ENCODE measurements at places on chromosomes 5 and 9.

DNA sequence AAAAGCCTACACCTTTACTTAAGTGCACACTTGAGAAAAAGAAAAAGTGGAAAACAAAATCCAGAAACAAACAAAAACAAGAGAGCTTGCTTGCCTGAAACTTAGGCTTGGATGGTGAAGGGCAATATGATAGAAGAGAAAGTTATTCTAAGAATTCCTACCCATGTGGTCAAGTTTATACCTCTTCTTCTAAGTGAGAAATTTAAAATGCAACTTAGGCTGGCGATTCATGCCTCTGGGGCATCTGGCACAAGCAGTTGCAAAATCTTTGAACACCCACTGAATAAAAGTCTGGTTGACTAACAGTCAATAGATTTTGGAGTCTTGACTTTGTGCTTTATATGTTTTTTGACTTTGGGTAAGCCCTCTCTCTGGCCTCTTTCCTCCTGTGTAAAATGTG is 239.6 kb downstream of the KDM4C start:
- no peak for DNase-seq

- no peak for DNase-seq
Measured at GRCh38 chr5:115671939-115672338, 46.1 kb upstream of the TMED7 start.

DNA sequence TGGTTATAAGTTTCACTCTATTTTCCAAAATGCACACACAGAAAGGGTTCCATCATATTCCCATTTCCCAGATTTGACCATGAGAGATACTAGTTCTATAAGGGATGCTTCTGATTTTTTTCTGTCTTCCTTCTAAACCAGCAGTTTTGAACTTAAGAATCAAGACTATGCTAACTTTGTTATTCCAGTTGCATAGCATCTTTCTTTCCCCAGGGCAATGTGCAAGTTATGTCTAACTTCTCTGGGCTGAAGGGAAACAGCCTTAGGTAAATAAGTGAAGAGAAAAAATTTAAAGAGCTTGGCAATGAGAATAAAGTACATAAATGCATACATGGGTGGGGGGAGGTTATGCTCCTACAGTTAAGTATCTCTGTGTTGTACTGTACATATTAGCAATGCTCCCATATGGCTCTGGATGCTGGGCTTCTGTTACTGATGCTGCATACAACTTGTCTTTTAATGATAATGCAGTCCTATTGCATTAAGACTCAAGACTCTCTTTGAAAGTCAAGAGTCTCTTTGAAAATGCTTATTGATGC is 125.8 kb upstream of the SLC12A2 start:
- no peak for DNase-seq

DNA sequence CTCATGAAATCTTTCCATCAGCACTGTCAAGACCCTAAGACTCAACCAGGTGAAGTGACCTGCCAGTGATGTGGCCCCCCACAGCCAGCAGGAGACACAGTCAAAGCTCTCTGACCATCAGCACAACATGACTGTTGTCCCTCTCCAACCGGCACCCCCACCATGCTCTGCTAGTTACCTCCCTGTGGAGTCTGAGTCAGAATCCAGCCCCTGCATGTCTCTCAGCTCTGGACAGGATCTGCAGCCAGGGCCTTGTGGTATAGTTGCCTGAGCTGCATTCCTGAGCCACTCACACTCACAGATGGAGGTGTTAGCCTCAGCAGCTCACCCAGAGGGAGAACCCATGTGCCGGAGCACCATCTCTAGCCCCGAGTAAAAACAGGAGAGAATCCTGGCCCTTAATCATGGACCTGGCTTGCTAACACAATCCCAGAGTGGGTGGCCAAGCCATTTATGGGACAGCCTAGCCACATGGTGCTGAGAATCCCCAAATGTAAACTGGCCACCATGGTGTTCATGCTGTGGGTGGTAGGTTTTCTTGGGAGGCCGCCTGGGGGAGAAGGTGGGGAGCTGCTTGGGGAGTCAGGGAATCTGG is 237.8 kb downstream of the PAPPA start:
- no peak for DNase-seq

DNA sequence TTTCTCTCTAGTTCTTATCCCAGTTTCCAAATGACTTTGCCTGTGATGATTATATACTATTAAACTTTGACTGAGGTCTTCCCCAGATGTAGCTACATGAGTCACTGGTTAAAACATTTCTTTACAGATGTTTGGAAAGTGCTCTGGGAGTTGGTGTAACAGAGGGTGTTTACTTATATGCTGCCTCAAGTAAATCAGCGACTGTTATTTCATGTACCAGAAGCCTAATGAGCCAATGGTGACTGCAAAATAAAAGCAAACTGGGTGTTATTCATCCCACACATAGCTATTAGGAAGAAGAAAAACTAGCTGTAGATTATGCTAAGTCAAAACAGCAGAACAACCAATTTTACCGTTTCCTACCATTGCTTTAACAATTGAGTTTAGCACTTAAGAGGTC is 929.7 kb upstream of the SEMA6A start:
- DNase-seq, result no peak

- DNase-seq, result no peak
Measured at GRCh38 chr5:115978779-115979178, 16.5 kb downstream of the LVRN start.

GRCh38 chr5:103867857-103868598 is 305.4 kb upstream of the NUDT12 start:
- no peak for DNase-seq

DNA sequence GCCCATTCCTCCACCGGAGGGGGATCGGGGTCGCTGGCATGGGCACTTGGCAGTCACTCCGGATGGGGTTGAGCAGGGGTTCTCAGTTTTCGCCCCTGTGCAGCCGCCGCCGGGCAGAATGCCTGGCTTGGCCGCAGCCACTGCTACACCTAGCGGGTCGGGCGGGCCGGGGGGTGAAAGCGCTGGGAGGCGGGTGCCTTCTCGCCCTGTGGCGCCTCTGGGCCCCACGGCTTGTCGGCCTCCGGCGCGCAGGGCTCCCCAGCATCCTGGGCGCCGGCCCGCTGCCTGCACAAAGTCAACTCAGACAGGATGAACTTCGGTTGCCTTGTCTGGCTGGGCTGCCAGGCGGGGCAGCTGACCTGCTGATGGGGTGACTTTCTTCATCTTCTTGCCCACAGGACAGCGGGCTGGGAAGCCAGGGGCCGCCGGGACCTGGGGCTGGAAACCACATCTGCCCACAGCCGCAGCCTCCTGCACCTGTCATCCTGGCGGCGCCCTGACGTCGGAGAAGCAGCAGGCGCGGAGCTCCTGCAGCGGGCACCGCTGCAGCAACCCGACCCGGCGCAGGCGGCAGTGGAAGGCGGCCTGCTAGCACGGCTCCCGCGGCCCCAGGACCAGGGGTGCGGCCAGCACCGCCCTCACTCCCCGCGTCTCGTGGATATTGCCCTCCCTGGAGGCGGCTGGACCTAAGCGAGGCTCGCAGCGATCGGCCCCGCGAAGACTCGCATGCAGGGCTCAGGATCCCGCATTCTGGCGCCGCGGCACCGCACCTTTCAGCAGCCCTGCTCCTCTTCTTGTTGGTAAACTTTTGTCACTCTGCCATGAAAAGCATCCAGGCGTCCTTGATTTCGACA is 1.3 kb upstream of the ANKRD18A start:
- no peak for DNase-seq

DNA sequence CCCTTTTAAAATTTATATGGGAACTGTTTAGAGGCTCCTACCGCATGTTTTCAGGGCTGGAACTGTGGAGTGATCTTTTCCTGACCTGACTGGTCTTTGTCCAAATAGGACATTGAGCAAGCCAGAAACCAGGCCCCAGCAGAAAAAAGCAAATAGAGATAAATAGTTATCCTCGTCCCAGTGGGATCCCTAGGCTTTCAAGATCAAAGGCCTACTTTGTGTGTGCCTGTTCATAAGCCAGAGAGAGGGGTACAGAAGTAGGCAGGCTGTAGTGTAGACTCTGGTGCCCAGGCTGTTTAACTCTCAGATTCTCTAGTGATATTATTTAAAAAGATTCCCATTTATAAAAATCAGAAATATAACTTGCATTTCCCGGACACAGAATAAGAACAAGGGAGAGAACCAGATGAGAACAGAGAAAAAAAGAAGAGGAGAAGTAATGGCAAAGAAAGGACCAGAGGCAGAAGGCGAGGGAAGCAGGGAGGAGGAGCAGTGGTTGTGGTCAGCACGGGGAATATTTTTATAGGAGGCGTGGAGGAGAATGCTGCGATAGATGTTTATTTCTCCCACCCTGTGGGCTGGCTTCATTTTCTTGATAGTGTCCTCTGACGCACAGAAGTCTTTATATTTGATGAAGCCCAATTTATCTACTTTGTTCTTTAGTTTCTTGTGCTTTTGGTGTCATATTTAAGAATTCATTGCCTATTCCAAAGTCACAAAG is 101.2 kb downstream of the AOPEP start:
- no peak for DNase-seq

DNA sequence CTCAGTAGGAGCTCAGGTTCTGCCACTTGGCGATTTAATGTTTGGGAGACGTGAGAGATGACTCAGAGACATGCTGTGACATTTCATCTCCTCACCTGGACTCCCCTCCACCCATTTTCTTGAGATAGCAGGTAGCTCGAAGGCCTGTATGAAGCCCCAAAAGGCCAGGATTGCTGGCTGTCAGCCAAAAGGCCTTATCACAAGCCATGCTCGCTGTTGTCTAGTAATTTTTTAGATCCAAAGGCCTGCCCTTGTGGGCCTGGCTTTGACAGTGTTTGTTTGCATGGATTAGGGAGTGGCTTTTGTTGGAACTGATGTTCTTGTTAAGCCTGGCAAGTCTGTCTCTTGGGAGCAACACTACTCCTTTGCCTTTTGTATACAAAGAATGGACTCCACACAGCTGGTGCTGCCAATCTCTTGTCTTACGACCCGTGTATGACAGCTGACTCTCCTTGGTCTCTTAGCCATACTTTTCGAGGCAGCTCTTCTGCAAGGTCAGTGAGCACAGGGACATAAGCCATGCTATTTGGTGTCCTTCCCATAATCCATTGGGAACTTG is 22.7 kb downstream of the CAVIN4 start:
- no peak for DNase-seq

- DNase-seq, result no peak
Measured at GRCh38 chr5:84715686-84716085, 331.0 kb upstream of the EDIL3 start.

- DNase-seq, result no peak
Measured at GRCh38 chr5:75167345-75167744, 69.3 kb downstream of the ANKRD31 start.
